ENCODE measurements at places on chromosomes 6 and 20.
A peak's percentile ranks its signal among the peaks of the same experiment; 100 is the strongest.

DNA sequence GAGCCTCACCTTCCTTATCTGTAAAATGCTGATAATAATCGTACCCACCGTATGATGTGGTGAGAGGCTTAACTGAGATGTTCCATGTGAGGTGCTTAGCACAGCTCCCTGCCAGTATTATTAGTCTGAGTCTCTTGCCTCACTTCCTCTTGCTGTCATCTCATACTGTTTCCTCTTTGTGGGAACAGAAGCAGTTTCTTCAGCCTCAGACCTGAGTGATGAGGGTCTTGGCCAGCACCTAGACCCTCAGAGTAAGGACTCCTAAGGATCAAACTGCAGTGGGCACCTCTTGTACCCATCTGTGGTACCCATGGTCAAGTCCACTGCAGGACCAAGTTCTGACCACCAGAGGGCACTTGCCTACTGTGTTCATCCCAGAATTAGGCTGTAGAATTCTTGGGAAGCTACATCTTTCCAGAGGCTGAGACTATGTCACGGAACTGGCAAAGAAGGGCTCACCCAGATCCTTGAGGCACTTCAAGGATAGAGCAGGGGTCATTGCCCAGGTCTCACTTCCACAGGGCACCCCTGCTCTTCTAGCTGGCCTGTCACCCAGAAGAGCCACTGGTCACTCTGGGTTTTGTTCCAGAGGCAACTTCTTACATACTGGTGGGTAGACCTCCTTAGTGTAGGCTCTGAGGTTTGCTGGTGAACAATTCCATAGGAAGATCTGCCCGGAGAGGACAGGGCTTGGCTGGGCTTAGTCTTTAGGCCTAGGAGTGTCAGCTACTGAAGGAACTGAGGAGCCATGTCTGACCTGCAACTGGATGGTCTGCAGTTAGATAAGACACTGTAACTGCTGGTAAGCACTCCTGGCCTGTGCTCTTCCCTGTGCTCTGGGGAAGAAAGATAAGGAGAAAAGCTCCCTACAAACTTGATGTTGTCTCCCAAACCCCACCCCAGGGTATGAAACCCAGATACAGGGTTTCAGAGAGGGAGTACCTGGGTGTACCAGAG lies 20.6 kb upstream of the SGK2 start:
- no peak for DNase-seq

DNA sequence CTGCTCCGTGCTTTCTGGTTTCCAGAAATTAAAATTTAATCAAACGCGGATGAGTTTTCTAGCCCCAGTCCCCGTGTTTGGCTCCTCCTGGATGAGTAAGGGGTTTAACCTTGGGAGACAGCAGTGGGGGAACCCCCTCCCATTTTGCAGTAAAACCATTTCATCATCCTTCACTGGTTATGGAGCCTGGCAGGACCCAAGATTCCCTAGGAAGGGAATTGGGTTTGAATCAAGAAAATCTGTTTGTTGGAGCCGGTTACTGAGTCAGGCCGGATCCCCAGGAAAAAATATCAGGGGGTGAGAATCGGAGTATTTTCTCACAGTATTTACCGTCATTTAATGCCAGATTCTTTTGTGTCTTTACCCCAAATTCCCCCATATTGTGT lies 754 bp downstream of the YWHAB start:
- no peak for DNase-seq

GRCh38 chr6:79764747-79765146 lies 133.6 kb downstream of the SH3BGRL2 start:
- no peak for DNase-seq

- no peak for DNase-seq
These were observed 4.6 kb downstream of the GUCA1A start for GRCh38 chr6:42177514-42178364.

DNA sequence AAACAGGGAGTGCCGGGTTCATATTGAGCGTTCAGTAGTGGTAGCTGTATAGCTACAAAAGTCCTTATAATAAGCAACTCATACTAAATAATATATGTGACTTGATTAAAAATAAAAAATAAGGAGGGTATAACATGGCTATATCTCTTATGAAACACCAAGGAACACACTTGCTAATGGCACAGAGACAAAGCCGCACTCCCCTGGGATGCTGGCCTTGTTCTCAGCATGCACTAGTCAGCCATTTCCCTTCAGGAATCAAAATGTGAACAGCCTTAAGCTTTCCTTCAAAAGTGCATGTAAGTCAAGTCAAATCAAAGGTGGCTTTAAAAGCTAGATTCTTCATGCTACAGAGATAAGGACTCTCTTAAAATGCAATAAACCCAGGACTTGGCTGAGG lies 9.4 kb downstream of the HMGCLL1 start:
- no peak for DNase-seq

DNA sequence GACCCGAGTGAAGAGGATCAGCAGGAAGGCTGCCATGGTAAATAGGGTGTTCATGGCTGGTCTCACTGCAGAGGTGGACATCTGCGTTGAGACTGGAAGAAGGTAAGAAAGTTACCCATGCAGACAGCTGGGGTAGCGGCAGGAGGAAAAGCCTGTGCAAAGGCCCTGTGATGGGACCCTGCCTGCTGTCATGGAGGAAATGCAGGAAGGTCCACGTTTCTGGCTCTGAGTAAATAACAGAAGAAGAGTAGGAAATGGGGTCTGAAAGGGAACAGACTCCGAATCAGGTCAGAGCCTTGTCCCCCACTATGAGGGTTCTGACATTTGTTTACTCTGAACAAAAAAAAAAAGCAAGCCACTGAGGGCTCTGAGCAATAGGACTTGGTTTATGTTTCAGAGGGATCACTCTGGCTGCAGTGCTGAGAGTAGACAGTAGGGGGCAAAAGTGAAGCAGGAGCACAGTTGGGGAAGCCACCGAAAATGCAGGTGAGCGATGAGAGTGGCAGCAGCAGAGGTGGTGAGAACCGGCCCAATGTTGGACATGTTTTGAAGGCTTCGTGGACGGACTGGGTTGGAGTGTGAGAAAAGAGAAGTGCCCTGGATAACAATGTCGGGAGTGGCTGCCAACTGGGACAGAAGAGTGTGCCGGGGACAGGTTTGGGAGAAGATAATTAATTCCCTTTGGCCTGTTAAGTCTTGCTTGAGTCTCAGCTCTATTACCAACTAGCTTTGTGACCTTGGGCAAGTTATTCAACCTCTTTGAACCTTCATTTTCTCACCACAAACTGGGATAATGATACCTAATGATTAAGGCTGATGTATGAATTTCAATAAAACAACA lies 57.9 kb upstream of the MAP7 start:
- DNase-seq: peak; percentile 7

DNA sequence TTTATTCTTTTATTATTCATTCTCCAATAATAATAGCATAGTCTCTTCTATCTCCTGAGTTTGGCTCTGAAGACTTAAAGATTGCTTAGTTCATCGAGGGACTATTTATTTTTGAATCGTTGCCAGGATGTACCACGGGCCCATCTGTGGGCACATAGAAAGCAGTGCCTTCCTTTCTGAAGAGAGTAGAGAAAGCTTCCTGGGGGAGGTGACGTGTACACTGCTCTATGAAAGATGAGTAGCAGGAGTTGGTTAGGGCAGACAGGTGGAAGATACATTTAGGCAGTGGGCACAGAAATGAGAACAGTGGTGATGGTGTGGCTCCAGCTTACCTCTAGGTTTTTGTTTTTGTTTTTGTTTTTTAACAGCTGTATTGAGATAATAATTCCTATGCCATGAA lies 98.4 kb downstream of the CDKAL1 start:
- no peak for DNase-seq

DNA sequence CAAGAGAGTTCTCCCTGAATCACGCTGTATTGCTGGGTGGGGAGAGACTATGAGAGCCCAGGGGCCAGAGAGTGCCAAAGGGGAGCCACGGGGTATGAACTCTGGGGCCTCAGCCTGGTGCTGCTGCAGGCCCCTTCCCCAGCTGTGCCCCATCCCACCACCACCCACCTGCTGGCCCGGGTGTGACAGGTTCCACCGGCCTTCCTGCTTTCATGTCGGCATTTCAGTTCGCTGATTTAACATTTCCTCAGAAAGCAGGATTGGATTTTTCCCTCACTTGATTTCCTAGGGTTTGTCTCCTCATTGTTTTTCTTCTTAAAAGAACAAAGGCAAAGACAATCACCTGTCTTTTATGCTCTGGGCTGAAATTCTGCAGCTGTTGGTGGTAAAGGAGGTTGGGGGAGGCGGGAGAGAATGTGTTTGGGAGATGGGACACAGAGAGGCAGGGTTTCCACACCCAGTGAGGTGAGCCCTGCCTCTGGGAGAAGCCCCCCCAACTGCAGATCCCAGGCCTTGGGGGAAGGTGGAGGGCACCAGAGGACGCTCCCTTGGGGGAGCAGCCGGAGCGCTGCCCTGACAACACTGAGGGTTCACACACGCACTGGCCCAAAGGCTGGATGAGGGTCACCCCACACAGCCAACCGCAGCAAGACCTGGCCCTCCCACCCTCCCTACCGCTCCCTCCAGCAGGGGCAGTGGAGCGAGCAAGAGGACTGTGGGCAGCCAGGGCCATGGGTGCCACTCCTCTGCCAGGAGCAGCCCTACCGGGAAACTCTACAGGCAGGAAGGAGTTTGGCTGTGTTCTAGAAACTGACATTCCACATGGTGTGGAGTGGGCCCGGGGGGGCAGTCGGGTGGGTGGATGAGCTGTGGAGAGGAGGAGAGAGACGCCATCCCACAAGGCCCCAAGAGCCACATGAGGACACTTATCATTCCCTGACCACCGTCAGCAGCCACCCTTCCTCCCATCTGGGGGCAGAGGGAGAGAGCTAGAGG lies 10.5 kb upstream of the MLN start:
- DNase-seq: no peak

GRCh38 chr20:53774461-53775203 lies 181.0 kb upstream of the ZNF217 start:
- DNase-seq: no peak

GRCh38 chr6:5205877-5206850 lies 54.6 kb downstream of the LYRM4 start:
- DNase-seq: no peak

DNA sequence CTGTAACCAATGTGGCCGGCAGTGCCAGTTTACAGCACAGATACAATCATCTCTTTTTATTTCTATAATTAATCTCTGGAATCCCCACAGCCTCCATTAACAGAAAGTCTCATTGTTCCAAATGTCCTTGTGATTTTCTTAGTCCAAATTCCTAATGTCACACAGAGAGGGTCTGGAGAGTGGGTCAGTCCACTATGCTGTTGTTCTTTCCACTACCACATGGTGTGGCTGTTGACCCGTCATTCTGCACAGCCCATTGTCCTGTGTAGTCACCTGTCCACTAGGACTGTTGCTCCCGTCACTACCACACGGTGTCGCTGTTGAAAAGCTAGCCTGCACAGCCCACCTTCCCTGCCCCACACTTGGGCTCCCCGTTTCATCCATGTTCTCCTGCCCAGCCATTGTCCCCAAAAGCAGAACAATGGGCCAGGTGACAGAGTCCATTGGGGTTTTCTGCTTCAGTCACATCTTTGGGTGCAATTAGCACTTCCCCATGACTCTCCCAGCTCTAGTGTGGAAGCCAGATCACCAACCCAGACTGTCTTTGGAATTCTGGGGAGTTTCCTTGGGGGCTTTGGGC lies 8.6 kb upstream of the LBP start:
- no peak for DNase-seq

- no peak for DNase-seq
These were observed 1286.4 kb downstream of the GRIK2 start for GRCh38 chr6:102679865-102680264.

GRCh38 chr6:21085211-21085610 lies 508.3 kb upstream of the SOX4 start:
- DNase-seq: no peak

DNA sequence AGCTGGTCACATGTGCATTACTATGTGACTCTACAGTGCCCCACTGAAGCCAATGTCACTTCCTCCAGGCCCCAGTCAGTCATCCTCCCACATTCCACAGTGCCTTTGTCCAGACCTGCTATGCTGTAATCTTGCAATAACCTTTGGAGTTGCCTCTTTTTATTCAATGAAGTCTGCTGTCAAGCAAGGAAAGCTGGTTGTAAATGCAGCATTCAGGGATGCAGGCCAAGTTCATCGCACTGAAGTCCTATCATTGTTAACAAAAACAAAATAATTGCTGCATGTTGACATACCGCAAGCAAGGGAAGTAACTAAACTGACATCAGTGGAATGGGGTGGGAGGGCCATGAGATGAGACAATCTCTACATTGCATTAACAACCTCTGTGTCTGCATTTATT lies 131.2 kb upstream of the CDYL start:
- DNase-seq: no peak

DNA sequence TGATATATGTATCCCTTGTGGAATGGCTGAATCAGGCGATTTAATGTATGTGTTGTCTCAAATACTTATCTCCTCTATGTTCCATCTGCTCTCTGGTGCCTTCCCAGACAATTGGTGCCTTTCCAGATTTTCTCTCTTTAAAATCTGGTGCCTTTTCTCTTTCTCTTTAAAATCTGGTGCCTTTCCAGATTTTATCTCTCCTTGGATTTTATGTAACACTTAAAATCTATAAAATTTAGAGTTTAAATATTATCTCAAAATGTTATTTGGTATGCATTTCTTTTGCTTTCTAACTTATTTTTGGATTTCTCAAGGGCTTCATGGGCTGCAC lies 116.3 kb downstream of the KIF13A start:
- DNase-seq: no peak

- DNase-seq: no peak
These were observed 289.6 kb downstream of the RFPL4B start for GRCh38 chr6:112636650-112637262.

DNA sequence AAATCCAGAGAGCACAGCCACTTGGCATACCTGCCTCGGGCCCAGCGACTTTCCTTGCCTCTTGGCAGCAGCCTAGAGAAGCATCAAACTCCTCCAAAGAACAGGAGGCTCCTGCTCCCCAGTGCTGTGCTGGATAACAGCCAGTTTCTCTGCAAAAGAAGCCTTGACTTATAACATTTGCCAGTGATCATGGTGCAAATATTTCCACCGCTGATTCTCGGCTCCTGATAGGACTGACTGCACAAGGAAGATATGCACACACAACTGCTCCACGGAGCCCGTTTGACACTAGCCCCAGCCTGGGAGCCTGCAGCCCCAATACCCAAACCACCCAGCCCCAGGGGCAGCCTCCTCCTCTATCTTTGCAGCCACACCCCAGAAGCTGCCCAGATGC lies 17.5 kb downstream of the ACSS1 start:
- DNase-seq: no peak

GRCh38 chr6:2890976-2891767 lies 11.9 kb downstream of the SERPINB9 start:
- DNase-seq: no peak
